CD8-positive, alpha-beta memory T cell (primary cell): ENCODE measurements at places on chromosomes 11 and 22.

DNA sequence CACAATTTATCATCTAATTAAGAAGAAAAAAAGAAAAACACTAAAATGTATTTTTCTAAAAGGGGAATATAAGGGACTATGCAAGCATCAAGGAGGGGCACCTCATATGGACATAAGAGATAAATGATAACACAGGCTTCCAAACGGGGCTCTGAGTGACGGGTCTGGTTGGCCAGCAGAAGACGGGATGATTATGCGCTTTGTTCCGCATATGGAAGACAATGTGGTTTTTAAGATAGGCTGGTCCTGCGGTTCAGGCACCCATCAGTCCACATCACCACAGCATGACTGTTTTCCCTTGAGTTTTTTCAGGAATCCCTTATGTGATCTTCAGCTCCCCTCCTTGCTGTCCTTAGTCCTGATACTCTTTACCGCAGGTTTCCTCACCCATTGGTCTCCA is 404.6 kb downstream of the OPCML start:
- DNase-seq, result no peak

- DNase-seq, result no peak
Observed at GRCh38 chr11:45616802-45617549, 48.4 kb downstream of the CHST1 start.

GRCh38 chr11:120289426-120289825 is 35.7 kb upstream of the TLCD5 start:
- DNase-seq, result no peak

GRCh38 chr11:123421589-123421988 is 8.5 kb upstream of the GRAMD1B start:
- DNase-seq, result no peak

GRCh38 chr11:70332567-70332966 is 62.1 kb downstream of the PPFIA1 start:
- DNase-seq, result no peak
